T-cell (primary cell): ENCODE measurements at places on chromosomes 3 and 15.

- no peak for DNase-seq
These were observed 17.1 kb downstream of the CD80 start for GRCh38 chr3:119542168-119542767.

GRCh38 chr15:93058128-93058527 lies 30.9 kb downstream of the RGMA start:
- DNase-seq, result no peak

DNA sequence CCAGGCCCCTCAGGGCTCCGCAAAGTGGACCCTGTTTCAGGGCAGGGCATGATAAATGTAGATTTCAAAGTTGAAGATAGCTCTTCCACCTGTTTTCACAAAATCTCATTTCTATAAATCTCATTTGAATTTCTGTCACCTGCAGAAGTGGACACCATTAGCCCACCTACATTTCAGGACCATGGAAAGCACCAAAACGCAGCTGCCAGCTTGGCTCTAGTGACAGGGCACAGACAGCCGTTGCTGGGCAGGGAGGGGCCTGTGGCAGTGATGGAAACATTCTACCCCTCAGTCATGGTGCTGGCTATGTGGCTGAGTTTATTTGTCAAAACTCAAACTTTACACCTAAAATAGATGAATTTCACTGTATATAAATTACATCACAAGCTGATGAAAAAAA lies 40.4 kb downstream of the PRR23E start:
- DNase-seq, result no peak

- no peak for DNase-seq
These were observed 21.2 kb upstream of the NMD3 start for GRCh38 chr3:161199926-161200325.

DNA sequence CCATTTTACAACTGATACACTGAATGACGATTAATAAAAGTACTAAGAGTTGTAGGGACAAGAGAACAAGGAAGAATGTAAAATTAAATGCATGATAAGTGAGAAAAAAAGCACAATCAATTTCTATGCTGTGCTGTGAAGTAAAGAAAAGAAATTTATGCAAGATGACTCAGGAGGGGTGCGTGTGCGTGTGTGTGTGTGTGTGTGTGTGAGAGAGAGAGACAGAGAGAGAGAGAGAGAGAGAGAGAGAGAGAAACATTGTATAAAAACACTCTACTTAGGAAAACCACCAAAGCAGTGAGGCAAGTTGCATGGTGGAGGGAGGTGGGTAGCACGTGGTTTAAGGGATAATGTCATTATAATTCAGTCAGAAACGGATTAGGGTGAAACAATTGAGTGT lies 580.8 kb upstream of the ALCAM start:
- DNase-seq, result no peak

GRCh38 chr3:51729042-51729633 lies 22.3 kb downstream of the GRM2 start:
- DNase-seq, result no peak

GRCh38 chr3:126357295-126358037 lies at the start of gene KLF15:
TSS of gene KLF15 (minus strand) at chr3:126357408. CDS start at chr3:126352922, 4,486 bp downstream.
- DNase-seq, result peak; percentile 81

GRCh38 chr3:87088993-87089841 lies 98.3 kb upstream of the VGLL3 start:
- no peak for DNase-seq

GRCh38 chr3:120793601-120794000 lies 51.1 kb downstream of the GTF2E1 start:
- DNase-seq, result no peak

DNA sequence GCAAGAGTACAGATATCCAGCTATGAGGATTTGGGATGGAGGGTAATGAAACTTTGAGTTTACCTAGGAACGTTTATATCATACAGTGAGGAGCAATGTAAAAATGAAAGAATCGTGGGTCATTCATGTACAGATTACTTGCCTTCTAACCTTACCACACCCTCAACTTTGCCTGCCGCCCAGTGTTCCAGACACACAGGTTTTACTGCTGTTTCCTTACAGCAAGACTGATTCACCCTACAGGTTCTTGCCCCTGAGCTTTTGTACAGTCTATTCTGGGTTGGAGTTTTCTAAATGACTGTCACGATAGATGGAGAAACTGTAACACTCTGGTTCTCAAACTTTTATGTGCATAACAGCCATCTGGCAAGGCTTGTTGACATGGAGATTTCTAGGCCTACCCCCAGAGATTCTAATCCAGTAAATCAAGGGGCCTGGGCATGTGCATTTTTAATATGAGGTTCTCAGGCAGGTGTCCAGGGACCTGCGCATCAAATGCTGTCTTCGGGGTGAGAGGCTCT lies 6.6 kb upstream of the TPRG1 start:
- no peak for DNase-seq

GRCh38 chr3:194462936-194463335 lies 23.9 kb downstream of the ATP13A3 start:
- DNase-seq, result no peak

DNA sequence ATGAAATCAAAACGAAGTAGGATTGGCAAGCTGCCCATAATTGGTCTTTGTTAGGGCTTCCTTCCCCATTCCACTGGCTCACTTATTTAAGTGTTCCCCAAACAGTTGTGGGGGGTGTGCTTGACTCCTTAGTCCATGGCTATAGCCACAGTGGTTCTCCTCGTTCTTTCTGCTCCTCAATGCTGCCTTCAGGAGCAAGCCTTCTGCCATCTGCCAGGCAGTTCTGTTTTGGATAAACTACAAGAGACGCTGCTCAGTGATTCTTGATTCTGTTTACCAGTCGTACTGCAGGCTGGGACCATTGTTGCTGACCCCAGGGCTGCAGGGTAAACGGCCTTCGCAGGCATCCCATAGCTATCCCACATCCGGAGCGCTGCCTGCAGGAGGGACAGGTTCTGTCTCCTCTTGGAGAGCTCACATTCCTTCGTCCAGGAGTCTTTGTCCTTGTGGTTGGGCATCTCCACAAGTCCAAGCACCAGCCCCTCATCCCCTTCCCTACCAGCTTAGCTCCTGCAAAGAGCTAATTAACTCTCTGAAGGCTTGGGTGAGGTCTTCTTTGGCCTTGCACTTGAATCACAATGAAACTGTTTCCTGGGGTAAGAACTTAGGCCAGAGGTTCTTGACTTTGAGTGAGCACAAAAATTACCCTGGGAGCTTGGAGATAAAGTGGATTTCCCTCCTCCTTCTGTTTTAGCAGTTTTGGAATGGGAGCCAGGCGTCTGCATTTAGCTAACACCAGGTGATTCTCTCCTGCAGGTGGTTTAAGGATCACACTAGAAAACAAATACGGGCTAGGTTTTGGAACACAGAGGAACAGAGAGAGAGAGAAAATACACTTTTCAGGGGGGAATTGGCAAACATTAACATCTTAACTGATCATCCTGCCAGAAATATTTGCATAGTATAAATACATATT lies 114.9 kb downstream of the SV2B start:
- DNase-seq, result no peak

DNA sequence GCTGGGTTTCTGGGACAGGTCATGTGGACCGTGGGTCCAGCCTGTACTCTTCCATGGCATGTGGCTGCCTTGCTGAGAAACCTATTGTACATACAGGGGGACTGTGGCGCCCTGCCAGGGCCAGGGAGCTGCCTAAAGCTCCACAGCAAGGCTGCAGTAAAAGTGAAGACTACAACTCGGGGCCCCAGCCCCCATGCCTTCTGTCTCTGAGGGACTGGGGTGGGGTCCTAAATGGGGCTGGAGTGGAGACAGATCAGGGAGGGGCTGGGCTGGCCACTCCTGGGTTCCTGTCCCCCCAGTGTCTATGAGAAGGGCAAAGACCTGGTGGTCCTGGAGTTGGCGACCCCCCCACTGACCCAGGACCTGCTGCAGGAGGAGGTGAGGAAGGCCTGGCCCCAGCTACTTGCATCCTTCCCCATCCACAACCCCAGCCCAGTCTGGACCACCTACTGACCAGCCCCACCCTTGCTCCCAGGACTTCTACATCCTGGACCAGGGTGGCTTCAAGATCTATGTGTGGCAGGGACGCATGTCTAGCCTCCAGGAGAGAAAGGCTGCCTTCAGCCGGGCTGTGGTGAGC lies 7.3 kb downstream of the VILL start:
- no peak for DNase-seq

- no peak for DNase-seq
These were observed 110.1 kb upstream of the TPM1 start for GRCh38 chr15:62932436-62932835.

DNA sequence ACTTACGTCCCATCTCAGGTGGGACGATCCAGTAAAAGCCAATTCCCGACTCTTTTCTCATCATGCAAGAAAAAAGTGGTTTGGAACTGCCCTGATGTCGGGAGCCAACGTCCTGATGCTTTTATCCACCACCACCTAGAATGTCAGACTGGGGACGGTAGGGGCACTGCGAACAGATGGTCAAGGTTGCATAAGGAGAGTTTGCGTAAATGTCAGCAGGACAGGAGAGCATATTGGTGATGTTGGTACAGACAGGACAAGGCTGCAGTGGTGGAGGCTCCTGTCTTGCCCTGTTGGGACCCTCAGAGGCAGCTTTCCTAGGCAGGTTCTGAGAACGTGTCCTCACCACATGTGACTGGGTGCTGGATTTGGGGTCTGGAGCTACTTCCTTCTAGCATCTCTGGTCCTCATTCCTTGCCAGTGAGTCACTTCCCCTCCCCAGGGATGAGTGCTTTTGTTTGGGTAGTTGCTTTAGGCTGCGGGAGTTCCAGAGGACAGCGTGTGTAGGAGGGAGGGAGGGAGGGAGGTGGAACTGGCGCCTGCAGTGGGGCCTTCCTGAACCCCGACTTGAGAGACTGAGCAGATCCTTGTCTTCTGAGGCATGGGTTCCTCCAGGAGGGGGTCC lies 21.0 kb downstream of the THSD4 start:
- DNase-seq, result no peak

DNA sequence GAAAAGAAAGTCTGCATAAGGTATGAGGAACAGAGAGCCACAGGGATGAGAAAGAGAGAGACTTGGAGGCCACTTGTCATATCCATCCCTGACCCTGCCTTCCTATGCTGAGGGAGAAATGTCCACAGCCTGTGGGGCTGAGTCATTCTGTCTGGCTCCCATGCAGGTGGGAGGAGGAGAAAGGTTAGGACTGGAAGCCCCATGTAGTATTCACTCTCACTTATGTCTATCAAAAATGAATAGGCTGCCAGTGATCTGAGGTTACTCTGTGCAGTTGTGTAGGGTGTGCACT lies 71.3 kb downstream of the RAB11A start:
- DNase-seq, result no peak

DNA sequence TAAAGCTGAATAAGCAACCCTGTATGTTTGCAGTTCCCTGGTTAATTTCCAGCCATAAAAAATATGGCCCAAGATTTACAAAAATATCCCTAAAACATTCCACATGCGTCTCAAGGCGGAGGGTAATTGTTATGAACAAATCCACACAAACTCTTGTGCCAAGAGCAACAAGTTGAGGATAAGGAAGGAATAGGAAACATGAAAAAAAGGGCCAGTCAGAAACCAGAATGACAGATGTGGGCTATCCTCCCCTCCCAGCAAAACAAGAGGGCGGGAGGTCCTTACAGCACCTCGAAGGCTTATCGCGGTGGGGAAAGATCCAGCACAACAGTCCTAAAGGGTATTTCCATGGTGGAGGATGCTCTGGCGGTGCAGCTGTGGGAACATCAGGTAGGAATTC lies 155.6 kb upstream of the HES1 start:
- DNase-seq, result no peak

DNA sequence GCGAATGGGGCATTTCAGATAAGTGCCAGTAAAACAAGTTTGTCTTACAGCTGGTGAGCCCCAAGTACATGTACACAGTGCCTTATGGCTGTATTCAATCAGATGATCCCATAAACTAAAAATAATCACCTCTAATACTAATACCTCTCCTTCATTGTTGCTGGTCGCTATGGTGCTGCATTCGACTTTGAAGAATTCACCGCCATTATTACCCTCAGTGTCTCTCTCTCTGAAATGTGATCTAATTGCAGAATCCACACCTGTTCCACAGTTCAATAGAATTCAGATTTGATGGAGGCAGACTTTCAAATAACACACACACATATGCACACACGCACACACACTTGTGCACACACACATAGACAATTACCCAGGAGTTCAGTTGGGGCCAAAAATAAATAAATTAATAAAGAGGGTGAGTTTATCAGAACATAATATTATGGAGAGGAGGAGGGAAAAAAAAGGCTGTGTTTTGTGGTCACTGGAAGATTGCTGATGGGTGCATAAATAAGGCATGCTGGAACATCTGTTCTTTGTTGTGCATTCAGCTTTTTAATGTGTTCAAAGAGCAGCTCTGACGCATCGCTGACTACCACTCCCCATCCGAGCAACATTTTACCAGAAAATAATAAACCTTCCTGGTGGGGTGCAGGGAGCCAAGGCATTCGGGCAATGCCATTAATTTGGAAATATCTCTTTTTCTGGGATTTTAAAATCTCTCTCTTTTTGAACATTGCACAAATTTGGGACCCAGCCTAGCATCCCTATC lies 235.7 kb downstream of the SATB1 start:
- no peak for DNase-seq

GRCh38 chr3:157122116-157122515 lies 37.8 kb downstream of the CCNL1 start:
- DNase-seq, result no peak

GRCh38 chr3:189157232-189158007 lies 14.4 kb upstream of the TPRG1 start:
- no peak for DNase-seq

DNA sequence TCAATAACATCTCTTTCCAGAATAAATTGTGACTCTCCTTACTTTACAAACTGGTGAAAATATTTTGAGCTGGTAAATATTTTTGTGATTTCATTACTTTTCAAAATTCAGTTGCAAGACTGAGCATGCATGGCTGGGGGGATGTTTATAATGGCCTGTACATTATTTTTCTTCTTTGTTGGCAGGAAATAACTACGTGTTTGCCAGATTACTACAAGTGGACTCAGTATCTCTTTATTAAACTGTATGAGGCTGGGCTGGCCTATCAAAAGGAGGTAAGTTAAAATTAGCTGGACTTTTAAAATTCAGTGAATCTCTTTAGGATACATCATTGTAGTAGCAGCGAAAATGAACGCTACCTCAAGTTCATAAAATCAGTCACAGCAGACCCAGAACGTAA lies 58.3 kb downstream of the LARS2 start:
- no peak for DNase-seq
